ENCODE measurements at places on chromosomes 13 and 19.

GRCh38 chr13:74173822-74174221 is 39.6 kb upstream of the KLF12 start:
- DNase-seq = no peak

DNA sequence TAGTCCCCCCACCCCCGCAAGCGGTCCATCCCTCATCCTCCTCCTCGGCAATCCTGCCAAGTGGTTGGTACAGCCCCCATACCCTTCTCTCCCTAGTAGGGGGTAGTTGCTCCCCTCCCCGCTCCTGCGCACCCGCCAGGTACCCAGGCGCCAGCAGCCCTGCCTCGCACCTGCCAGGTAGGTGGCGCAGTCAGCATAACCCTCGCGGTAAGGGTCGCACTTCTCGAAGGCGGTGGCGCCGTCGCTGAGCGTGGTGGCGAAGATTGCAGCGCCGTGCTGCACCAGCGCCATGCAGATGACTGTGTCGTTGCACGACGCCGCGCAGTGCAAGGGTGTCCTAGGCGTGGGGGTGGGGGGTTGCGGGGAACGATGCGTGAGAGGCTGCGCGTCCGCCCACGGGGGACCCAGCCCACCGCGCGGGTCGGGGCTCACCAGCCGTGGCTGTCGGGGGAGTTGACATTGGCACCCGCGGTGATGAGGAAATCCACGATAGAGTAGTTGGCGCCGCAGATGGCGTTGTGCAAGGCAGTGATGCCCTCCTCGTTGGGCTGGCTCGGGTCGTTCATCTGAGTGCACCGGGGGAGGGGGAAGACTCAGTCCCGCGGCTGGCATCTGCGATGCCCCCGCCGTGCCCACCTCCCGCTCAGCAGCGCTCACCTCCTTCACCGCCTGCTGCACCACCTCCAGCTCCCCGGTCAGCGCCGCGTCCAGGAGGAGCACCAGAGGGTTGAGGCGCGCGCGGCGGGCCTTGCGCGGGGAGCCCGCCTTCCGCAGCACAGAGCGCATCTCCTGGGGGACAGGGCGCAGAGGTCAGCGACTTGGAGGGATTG is 15.2 kb upstream of the ERCC2 start:
- no peak for DNase-seq

- no peak for DNase-seq
These were observed 1.5 kb downstream of the ILF3 start for GRCh38 chr19:10655457-10656312.

GRCh38 chr19:38705197-38706019 is 38.9 kb downstream of the CAPN12 start:
- no peak for DNase-seq

GRCh38 chr19:41844601-41845000 is at the start of gene LYPD4:
TSS of gene LYPD4 (minus strand) at chr19:41844683. CDS start at chr19:41839285, 5,398 bp downstream.
- DNase-seq = no peak

- DNase-seq = no peak
These were observed 30.0 kb upstream of the KBTBD7 start for GRCh38 chr13:41224113-41225110.

DNA sequence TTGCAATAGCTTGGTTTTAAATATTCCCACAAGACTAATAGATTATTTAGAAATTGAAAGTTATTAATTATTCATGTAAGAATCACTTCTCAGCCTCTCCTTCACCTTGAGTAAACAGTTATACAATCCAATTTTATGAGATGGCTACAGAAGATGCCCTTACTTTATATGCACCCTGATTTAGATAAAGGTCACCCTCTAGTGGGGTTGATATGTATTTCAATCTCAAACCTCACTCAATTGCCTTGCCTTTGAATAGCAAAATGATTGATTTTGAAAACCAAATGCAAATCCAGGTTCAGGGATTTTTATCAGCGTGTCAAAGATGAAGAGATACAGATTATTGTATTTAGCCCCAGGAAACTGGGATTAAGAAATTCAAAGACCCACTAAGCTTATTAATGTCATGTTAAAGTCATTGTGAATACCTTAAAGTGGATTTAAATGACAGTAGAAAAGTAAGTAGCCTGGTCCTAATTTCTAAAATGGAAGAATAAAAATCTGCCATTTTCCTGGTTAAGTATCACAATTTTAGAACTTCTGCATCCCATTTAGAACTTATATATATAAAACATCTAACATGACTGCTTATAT is 305.1 kb downstream of the ITGBL1 start:
- no peak for DNase-seq

DNA sequence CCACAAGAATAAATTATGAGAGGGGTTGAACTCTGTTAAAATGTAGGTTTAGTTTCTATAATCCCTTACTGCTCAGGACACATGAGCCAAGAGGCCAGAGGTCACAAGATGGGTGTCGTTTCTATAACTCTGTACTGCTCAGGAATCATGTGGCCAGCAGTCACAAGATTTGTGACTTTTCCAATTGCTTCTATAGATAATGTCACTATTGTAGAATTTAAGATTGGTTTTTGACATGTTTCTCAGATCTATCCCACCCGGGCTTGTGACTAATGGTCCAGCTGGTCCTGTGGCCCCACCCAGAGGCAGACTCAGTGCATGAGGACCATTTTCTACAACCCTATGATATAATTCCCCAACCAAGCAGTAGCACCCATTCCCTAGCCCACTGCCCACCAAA is 662.0 kb upstream of the KLF12 start:
- no peak for DNase-seq

GRCh38 chr19:18304208-18304457 is 18.7 kb downstream of the LSM4 start:
- no peak for DNase-seq

DNA sequence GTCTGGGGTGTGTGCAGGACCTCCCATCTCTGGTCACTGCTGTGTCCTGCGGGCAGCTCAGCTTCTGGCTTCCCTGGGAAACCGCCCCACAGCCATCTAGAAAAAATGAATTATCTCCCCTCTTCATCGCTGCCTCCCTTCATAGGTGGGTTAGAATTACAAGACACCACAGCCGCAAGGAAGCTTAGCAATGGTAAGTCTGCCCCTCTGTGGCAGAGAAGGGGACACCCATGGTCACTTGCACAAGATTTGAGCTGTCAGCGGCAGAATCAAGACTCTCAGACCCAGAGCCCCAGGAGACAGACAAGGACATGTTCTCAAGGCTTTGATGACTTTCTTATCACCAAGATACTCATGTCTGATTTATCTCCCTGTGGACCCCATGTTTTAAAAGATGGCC is 110.8 kb upstream of the PABPC3 start:
- no peak for DNase-seq

DNA sequence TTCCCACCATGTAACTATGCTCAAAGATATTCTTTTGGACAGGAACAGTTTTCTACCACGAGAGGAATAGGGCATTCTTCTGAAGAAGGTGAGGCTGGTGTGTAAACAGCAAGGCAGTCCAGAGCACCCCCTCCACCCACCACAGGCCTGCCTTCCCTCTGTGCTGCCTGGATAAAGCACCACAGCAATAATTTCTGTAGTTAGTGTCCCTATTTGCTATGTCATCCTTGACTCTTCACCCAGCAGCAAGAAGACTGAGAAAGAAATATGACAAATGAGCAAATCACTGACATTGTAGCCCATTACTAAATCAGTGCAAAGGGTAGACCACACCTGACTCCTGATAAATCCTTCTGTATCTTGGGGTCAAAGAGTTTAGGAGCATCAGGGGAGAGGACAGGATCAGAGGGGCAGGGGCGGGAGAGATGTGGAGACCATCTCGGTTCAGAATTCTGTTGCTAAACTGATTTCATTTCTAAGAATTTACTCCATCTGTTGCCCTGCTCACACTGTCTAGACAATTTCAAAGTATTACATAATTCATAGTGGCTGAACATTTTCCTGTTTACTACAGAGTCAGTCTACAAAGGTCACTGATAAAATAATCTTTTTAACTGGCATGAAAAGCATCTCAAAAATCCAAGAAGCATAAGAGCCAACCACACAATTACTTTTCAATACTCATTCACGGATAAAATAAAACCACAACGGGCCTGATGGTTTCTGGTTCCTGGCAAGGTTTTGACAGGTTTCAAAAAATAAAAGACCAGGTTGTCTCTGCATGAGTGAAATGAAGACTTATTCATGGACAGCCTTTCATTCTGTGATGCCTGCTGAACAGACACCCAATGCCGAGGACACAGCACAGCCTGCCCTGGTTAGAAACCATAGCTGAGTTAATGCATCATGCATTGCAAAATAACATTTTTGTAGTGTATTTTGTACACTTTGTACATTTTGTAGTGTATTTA is 88.4 kb upstream of the IRS2 start:
- DNase-seq = no peak

GRCh38 chr19:33064792-33065550 is at the start of gene RHPN2:
TSS of gene RHPN2 (minus strand) at chr19:33064888. CDS start at chr19:33064852, 36 bp downstream.
- peak; percentile 9 for DNase-seq

GRCh38 chr13:105960326-105960725 is 575.1 kb downstream of the EFNB2 start:
- no peak for DNase-seq

GRCh38 chr13:44363631-44364344 is 9.8 kb upstream of the SERP2 start:
- DNase-seq = no peak

- no peak for DNase-seq
These were observed 7.5 kb upstream of the NFIX start for GRCh38 chr19:12987781-12988180.

GRCh38 chr13:102322211-102322610 is 79.6 kb downstream of the FGF14 start:
- DNase-seq = no peak

GRCh38 chr13:100493418-100493817 is 95.2 kb downstream of the GGACT start:
- DNase-seq = no peak

GRCh38 chr13:110774490-110774889 is 61.0 kb downstream of the ING1 start:
- DNase-seq = no peak

- DNase-seq = no peak
These were observed 10.3 kb upstream of the EDNRB start for GRCh38 chr13:77928909-77929308.

DNA sequence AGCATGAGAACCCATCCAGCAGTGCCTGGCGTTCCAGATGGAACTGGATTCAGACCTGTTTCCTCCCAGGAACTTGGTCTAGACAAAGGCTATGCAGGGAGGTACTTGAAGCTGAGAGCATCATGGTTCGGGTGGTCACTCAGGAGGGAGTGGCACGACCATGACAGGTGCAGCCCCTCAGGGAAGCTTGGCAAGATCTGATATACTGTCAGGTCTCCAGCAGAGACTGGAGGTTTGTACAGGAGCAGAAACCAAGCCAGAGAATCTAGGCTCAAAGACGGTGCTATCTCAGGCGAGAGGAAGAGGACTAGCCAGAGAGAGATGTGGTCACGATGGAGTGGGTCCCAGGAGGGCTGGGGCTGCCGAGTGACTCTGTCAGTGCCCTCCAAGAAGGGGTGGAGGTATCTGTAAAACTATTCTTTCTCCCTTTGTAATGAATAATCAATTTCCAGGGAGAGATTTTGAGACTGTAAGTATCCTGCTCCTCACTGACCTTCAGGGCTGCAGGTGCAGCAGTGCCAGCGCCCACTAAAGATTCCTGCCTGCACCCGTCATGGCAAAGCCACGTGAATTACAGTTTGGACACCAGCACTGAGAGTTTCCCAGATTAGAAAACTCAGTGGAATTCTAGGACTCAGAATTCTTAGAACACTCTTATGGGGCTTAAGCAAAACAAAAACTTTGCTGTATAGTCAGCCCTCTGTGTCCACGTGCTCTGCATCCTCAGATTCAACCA is 10.2 kb upstream of the DCUN1D2 start:
- no peak for DNase-seq

- DNase-seq = no peak
These were observed 67.6 kb downstream of the COL4A2 start for GRCh38 chr13:110374431-110375370.

DNA sequence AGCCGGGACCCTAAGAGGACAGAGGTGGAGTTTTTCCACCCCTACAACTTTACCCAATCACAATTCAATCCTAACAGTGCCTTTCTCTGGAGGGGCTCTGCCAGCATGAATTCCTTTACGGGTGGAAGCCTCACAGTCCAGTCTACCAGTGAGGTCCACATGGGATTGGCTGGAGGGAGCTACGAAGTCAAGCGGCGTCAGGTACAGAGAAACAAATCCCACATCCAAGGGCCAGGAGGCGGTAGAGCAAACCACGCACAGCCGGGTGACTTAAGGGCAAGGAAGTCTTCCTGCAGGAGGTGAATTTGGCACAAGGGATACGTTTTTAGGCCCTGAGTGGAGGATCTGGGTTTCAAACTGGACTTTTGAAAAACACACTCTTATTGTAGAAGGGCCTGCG is 199.6 kb downstream of the UQCRFS1 start:
- no peak for DNase-seq

- no peak for DNase-seq
These were observed 1.3 kb upstream of the SIGLEC9 start for GRCh38 chr19:51123381-51123800.

DNA sequence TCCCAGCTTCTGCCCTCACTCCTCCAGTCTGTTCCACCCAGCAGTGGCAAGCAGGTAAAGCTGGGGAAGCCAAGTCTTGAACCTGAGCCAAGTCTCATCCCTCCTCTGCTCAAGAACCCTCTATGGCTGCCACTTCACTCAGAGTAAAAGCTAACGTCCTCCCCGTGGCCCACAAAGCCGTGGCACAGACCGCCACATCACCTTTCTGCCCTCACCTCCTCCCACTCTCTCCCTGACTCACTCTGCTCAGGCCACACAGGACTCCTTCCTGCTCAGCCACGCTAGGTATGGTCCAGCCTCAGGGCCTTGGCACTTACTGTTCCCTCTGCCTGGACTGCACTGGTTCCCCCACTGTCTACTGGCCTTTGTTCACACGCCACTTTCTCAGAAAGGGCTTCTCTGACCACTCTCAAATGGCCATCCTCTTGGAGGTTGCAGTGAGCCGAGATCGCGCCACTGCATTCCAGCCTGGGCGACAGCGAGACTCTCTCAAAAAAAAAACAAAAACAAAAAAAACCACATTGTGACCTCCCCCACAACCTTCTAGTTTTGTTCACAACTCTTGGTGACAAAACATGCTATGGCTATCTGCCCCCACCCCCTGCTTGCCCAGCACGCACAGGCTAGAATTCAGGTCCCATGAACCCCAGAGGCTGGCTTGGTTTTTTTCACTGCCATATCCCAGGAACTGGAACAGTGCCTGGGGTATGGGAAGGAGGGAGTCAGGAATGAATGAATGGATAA is 15.8 kb downstream of the NDUFB7 start:
- no peak for DNase-seq

DNA sequence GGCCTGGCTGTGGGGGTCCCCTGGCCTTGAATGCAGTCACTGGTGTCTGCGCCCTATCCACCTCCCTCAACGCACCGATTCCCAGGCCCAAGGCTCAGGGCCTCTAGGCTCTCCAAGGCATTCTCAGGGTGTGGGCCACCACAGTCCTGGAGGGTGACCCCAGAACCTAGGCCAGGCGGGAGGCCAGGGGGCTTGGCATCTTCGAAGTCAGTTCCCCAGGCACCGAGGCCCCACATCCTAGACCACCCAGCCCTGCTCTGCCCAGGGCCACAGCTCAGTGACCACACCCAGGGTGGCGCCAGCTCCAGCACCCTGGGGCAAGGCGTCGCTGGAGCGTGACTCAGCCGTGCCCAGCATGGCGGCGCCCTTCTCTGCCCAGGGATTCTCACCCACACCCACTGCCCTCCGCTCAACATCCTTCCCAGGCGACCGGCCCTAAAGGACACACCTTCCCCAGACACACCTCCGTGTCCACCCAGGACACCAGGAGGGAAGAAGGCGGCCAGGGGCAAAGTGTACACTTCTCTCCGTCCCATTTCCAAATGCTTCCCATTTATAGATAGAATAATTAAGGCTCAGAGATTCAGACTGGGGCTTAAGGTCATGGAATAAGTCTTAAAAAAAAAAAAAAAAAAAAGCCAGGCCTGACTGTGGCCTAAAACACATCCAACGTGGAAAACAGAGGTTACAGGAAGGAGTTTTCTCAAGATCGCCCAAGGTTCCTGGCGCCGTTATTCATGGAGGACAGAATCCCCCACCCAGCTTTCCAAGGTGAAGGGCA is 36.4 kb upstream of the NANOS3 start:
- peak; percentile 44 for DNase-seq
